ENCODE measurements at places on chromosomes 5 and 9.

DNA sequence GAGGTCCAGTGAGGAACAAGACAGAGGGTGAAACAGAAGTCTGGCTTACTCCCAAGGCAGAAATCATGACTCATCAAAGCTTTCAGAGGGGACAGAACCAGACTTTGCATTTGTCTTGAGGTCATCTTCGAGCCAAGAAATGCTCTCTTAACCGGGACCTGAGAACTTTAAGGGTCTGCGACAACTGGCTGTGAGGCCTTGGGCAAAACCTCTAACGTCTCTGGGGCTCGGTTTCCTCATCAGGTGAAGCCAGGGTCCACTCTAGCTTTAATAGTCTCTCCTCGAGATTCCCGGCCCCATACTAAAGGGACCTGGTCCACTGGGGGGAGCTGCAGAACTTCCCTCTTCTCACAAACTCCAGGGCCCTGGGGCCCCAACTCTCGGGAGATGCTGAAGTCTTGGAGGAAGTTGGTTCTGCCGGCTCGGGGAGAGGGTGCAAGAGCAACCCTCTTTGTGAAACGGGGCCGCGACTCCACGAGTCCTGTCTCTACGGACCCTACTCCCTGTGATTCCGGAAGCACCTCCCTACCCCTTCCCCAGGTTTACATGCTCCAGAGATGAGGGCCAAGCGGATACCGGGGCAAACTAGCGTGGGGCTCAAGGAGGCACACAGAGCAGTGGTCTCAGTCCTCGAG is 2.6 kb downstream of the GLIS3 start:
- DNase-seq: peak; percentile 73

- no peak for DNase-seq
These were observed 584.1 kb downstream of the CCDC171 start for GRCh38 chr9:16136961-16137360.

DNA sequence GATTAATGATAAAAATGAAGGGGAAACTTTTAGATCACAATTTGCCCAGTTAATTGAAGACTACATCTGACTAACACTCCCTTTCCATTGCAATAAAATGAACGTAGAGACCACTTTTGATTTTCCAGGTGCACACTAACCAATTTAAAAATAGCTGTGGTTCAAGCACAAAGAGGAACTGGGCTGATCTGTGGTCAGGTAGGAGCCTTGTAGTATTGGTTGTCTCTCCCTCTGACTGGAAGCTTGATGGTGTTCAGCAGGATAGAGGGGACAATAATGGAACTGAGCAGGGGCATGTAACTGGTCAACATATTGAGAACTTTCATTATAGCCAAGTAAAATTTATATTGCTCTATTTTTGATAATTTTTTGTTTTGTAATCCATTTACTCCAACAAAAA is 886.8 kb upstream of the SEMA6A start:
- DNase-seq: no peak

- no peak for DNase-seq
These were observed 49.8 kb downstream of the TRPM3 start for GRCh38 chr9:71071633-71072032.

- DNase-seq: no peak
These were observed 33.8 kb downstream of the WNK2 start for GRCh38 chr9:93217706-93218105.

- no peak for DNase-seq
These were observed 261.5 kb downstream of the TLE1 start for GRCh38 chr9:81427870-81428269.

DNA sequence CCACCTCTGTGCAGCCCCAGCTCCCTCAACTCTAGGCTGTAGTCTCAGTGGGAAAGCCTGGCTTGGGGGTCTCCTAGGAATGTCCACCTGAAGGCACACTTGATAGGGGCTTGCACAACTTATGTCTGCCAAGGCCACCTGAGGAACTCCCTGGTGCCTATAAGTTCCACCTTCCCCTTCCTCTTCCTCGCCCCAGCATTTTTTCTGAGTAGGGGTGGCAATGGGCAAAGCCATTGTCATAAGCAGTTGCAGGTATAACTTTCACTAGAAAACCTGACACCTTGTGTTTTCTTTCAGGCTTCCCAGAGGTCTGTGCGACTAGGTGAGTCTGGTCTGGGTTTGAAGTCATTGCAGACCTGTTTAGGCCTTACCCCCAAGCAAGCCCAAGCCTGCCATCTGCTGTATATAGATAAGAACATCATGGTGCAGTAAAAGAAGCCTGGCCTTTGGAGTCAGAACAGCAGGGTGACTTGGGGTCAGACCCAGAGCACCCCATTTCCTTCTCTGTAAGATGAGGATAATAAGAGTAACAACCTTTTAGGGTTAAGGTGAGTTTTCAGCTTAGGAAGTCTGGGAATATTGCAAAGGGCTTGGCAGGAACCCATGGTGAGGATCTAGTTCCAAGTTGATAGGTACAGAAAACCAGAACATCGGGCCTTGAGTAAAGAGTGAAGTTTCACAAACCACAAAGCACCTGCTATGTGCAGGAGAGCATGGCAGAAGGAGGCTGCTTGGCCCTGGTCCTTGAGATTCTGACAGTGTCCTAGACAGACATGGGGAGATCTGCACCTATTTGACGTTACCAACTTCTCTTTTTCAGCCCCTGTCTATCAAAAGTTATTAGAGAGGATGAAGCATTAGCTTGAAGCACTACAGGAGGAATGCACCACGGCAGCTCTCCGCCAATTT is 33.8 kb downstream of the TGFBI start:
- DNase-seq: peak; percentile 72

DNA sequence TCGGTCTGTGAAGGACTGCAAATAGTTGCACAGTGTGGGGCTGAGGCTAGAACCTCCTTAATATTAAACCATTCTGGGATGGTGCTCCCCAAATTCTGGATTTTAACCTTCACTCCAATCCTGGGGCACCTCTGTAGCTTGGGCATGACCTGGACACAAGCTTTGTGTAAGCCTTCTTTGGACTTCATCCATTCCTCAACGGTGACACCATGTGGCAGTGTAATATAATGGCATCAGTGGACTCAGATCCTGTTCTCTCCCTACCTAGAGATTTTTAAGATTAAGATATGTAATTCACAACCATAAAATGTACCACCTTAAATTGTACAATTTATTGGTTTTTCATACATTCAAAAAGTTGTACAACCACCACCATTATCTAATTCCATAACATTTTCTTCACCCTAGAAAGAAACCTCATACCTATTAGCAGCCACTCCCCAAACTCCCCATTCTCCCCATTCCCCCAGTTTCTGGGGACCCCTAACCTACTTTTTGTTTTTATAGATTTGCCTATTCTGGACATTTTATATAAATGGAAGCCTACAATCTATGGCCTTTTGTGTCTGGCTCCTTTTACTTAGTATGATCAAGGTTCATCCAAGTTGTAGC is 4.8 kb upstream of the PLGRKT start:
- peak; percentile 67 for DNase-seq

DNA sequence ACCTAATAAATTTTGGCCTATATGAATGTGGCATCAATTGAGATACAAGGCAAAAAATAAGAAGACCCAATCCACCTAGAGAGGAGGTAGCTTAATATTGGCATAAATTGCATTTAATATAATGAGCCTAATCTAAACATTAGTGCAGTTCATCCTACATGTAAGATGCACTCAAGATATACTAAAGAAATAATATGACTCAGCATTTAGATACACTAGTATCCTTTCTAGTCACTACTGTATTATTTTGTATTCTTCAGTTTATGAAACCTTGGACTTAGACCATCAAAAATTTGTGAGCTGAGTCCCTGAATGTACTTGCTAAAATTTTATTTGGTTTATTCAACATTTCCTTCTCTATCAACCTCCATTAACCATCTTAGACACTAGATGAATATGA is 104.7 kb downstream of the RAB3C start:
- DNase-seq: no peak

DNA sequence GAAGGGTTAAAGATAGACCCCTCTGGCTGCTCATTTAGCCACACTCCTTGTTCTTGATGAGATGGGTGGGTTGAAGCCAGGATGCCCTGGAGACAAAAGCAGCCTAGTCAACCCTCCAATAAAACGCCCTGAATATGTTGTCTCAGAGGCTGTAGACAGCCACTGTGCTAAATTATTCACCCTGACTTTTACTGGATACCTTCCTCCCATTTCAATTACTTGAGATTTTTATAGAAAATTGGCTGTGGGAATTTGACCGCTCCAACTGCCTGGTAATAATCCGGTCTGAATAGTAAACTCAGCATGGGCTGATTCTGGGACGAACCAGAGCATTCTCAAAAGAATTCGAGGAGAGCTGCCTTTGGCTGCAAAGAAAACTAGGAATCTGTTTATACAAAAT is 104.2 kb downstream of the SNX18 start:
- no peak for DNase-seq

DNA sequence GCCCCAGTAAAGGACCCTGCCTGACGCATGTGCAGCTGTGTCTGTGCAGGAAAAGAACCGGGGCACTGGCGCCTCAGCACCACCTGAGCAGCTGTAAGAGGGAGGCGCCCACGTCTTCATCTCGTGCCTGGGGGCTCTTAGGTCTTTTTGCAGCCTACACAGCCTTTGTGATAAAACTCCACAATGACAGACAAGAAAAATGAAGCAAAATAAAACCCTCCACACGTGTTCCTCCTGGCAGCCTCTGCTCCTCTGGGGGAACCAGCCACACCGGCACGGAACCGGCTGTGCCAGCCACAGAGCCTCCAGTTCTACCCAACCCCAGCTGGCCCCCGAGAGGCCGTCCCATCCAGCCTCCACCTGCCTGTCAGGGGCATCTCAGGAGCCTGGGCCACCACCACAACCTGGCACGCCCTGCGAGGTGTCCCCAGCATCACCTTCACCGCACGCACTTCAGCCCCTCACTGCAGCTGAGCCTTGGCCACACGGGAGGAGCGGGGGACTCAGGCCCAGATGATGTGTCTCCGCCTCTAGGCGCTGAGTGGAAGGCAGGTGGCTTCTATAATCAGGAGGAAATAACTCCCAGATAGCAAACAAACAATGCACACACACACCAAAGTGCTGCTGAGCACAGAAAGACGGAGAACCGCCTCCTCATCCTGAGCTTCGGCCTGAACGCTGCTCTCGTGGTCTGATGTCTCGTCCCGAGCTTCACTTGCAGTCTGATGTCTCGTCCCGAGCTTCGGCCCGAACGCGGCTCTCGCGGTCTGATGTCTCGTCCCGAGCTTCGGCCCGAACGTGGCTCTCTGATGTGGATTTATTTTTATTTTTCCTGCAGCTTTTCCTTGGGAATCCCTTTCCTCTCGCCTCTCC is 28.6 kb upstream of the NSMF start:
- DNase-seq: no peak

GRCh38 chr9:89444274-89444673 is 53.6 kb downstream of the SEMA4D start:
- DNase-seq: no peak

- peak; percentile 93 for DNase-seq
These were observed 37.3 kb upstream of the FYB1 start for GRCh38 chr5:39256477-39257235.

DNA sequence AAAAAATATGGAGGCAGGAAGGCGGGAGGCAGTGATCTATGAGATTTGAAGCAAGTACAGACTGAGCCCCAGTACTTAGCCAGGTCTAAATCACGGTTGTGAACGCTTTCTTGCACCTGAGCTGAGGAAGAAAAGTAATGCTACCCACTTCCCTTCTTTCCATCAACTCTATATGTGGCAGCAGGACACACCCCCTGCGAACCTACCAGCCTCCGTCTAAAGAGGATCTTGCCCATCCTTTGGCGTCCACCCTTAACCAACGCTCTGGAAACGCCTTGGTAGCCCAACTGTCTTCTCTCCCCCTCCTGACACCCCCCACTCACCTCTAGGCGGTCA is 545 bp downstream of the HMGCS1 start:
- DNase-seq: no peak

- peak; percentile 69 for DNase-seq
These were observed 14.4 kb downstream of the ELOVL7 start for GRCh38 chr5:60829490-60830266.

GRCh38 chr9:94681508-94681907 is 42.2 kb upstream of the FBP1 start:
- DNase-seq: peak; percentile 77

GRCh38 chr5:109249126-109249525 is 160.6 kb downstream of the PJA2 start:
- no peak for DNase-seq

- DNase-seq: no peak
These were observed 178.9 kb downstream of the BARX1 start for GRCh38 chr9:93776256-93776655.

DNA sequence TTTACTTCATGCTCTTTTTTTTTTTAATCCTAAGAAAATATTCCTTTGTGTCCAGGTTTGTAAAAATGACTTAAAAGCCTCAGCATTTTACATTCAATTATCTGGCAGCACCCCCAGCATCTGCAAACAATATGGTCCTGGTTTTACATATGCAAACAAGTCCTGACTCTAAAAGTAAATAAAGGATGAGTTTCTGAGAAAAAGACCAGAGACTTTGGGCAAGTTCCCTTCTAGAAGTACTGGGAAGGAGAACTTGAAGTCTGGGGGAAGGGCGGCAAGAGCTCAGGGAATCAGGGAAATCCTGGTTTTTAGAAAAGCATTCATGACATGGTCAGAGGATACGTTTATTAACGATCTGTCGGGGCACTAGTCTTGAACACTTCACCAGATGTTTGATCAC is 25.8 kb downstream of the COL23A1 start:
- DNase-seq: no peak

DNA sequence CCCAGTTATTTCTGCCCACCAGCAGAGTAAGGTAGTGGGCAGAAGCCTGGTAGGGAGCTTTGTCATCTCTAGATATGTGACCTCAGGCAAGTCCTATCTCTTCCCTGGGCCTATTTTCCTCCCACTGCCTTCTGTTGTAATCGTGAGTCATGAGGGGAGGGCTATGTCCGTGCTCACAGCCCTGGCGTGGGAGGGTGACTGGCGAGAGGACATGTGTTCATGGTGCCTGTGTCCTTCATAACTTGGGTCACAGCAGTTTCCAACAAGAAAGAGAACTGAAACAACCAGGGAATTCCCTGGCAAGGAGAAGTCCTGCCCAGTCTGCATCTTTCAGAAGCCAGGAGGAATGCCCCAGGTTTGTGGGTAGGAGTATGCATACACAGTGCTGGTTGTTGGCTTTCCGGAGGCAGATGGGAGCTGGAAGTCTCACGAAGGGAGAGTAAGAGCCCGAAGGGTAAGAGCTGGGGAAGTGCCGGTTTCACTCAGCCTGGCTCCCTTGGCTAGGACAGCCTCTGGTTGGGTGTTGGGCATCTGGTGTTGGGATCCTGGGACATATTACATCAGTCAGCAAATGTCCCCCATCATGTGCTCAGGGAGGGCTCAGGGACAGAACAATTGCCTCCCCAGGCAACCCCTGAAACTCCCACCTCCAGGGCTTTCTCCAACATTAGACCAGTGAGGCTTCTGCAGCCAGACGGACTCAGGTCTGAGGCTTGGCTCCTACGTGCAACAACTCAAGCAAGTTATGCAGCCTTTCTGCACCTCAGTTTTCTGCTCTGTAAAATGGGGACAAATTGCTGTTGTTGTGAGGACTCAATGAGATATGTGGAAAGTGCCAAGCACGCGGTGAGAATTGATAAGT is 4.3 kb upstream of the TIFAB start:
- peak; percentile 86 for DNase-seq

GRCh38 chr9:15513335-15513734 is 2.6 kb upstream of the PSIP1 start:
- peak; percentile 11 for DNase-seq

Data from epithelial cell of esophagus (primary cell).